ENCODE measurements at places on chromosomes 3 and 15.
A peak's percentile ranks its signal among the peaks of the same experiment; 100 is the strongest.

GRCh38 chr3:166211451-166211850 is 374.2 kb upstream of the BCHE start:
- no peak for DNase-seq

DNA sequence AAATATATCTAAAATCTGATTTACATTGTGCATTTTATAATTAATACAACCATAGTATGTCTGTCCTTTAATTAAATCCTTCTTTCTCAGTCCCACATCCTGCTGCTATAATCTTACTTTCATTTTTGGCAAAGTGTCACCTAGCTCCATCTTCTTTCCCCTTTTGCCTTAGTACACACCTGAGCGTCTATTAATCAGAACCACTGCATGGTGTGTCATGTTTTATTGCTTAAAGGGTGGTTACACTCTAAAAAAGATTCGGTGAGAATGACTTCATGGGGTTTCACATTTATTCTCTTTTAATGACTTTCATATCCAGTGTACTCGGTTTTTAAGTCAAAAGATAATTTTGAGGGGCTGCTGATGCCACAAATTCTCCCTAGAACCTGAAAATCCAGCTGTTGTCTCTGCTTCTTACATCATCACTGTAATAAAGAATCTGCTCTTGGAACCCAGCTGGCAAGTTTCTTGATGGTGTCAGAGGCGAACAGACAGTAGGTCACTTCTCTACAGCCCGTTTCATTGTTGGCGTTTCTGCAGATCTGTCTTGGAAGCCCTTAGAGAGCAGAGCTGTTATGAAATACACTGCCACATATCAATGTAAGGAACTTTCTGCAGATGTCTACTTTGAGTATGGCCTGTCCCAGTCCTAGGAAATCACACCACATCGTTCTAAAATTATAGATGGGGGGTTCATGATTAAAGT is 99.7 kb downstream of the TIGIT start:
- no peak for DNase-seq

DNA sequence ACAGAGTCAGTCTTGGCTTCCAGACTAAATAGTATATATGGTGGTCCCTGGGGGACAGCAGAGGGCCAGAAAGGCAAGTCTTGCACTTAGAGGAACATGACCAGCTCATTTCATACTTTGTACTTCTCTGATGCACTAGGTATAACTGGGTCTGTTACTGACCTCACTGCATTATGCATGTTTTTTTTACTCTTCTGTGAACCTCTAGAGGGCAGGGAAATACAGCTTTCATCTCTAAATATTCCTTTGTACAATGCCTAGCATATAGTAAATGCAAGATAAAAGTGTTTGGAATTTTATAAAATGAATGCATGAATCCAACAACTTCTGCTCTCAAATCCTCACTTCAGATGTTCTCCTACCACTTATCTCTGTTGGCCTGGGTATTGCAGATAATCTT is 23.4 kb upstream of the ARL14 start:
- no peak for DNase-seq

DNA sequence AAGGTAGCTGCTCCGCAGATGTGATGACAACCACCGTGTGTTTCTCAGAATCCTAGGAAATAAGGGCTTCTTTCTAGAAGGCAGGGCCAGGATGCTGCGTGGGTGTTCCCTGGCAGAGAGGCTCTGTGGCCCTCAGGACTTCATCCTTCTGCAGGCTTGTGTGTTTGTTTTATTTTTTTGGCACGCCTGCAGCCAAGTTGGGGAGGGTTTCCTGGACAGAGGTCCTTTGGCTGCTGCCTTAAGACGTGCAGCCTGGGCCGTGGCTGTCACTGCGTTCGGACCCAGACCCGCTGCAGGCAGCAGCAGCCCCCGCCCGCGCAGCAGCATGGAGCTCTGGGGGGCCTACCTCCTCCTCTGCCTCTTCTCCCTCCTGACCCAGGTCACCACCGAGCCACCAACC is at the start of gene CLEC3B:
Gene CLEC3B, plus strand, starts transcription at position 266 of the 400 bp plus-strand sequence. Its CDS starts 60 bp downstream, at position 326.
- DNase-seq: no peak

DNA sequence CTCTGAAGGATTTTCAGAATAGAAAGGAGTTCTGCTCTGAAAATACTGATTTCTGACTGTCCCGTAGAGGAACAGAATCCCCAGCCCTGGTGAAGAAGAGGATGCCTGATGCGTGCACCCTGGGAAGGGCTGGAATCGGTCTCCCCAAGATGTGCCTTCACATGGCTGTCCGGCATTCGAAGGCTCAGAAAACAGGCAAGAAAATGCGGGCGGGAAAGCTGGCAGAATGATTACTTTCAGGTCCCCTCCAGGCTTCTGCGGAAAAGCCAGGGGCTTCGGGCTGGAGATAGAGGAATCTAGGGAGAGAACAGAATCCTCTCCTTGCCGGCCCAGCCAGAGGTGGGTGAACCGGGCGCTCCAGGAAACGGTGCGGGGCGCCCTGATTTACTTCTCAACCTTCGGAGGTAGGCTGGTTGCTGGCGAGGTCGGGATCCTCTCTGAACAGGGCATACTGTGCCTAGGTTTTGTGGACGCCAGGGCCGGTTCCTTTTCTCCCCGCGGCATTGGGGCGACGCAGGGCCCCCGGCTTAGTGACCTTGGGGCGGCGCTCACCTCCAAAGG is 2.5 kb downstream of the FOXL2NB start:
- no peak for DNase-seq

DNA sequence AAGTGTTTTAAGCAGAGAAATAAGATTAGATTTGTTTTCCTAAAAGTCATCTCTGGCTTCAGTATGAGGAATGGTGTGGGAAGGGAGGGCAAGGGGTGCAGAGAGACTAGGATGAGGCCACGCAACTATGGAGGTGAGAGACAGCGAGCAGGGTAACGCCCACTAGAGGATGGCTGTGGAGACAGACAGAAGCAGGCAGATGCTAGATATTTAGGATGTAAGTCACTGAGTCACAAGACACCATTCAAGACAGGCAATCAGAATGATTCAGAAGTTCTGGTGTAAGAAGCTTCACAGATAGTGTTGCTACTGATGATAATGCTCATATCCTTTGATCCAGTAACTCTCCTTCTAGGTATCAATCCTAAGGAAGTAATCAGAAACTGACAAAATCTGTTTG is 19.1 kb downstream of the HSPBAP1 start:
- DNase-seq: no peak

- no peak for DNase-seq
Measured at GRCh38 chr3:194224471-194225417, 88.8 kb downstream of the HES1 start.

DNA sequence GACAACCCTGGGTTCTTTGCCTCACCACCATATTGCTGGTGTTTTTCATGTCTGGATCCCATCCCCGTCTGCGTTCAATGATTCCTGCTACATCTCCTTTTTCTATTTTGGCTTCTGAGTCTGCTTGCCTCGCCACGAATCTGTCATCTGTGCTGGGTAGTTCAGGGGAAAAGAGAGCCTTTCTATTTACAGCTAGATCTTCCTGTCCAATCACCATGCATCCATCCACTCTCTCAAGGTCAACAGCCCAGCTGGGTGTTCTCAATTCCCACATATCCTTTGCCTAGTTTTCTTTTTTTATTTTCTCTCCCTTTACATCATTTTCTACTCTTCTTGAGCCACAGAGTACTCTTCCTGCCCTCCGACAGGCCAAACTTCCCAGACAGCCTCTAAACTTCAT is 104.8 kb upstream of the RAD18 start:
- DNase-seq: no peak

GRCh38 chr3:150960708-150961684 is 11.5 kb downstream of the CLRN1 start:
- no peak for DNase-seq

DNA sequence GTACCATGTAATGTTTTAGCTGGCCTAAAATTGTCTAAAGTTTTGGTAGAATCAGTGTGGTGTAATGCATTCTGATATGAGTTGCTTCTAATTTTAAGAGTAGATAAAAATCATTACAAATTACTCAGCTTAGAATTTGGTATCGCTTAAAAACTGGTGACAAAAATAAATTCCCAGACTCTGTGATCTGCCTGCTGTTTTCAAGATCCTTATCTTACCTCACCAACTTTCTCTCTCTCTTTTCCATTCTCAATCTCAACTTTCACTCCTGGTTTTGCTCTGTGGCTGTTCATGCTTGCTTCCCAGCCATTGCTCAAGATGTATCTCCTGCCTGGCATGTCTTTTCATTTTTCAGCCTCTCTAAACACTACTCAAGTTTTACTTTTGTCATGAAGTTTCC is 45.7 kb downstream of the TCF12 start:
- DNase-seq: no peak

DNA sequence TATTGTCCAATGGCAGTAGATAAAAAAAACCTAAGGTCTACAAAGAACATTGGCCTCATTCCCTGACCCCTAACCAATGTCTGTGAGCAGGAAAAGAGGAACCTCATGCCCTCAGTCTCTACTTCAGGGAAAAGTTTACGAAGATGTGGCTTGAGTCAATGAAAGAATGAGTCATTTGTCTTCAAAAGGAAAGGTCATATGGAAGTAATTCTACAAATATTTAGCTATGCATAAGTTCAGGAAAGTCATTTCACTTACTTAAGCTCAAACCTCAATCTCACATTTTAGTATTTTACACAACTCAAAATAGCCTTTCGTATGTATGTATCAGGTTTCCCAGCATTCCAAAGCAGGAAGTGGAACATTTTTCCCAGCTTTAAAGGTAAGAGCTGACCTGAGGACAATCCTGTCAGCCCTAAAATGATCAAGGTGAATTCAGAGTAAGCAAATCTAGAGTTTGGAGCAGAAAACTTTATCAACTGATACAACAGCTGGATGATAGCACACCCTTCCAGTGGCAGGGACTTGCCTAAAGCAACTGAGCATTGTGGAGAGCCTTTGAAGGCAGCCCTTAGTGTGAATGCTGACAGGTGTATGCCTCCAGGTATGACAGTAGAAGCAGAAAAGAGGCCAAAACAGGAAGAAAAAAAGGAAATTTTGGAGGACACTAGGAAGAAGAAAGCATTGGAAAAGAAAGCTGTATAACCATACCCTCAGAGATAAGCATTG is 53.9 kb upstream of the ACKR4 start:
- no peak for DNase-seq

DNA sequence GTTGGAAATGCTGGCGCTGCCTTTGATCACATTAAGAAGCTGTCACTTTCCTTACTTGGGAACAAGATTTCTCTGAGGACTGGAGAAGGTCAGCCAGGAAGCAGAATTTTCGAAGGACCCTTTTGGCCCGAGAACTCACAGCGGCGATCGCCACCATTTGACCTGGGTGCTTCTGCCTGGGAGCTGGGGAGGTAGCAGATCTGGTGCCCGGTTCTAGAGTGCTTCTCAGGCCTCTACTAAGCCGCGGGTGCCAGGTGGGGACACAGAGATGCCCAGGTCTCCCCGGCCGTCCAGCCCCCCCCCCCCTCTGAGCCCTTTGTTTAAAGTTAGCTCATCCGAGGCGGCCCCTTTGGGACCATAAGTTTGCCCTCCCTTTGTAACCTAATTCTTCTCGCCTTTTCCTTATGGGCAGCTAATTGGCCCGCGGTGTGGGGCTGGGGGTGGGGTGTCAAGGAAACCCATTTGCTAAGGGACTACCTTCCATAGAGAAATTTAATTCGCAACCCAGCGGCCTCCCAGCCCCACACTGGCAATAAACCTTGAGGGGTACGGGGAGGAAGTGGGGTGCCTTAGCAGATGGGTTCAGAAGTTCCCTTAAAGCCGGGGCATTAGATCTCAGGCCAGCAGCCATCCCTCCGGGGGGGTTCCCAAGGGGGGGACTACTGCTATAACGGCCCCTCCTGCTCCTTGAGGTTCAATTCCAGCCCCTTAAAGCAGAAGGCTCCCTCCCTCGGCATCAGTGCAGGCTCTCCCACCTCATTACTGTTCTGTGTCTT is 1.9 kb downstream of the GATA2 start:
- no peak for DNase-seq

GRCh38 chr3:196641333-196642054 is 2.0 kb downstream of the NRROS start:
- no peak for DNase-seq

DNA sequence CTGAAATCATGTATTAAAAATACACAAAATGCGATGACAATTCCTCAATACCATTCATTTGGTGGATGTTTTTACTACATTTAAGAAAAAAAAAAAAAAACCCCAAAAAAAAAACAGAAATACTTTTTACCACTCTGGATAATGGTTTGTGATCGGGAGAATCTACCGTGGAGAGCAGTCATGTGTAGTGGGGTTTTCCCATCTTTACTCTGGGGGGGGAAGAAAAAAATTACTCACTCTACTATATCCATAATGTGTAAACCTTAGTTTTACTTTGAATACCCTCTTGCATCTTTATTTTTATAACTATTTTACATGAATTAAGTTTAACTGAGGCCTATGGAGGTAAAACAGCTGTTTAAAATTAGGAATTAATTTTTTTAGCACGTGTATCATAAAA is 83.3 kb downstream of the ANKRD28 start:
- no peak for DNase-seq

DNA sequence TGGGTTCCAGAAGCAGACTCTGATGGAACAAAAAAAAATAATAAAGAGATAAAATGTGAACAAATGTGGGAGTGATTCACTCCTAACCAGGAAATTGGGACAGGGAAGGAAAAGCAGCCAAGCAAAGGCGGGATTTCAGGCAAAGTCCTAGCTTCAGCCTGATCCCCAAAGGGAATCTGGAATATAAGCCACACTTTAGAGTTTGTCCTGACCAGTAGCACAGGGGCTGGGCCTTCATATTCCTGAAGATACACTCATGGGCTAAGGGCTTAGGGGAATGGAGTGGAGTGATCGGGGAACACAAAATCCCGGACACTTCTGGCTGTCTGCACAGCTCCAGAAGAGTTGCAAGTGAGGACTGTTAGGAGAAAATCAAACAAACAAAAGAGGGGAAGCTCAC is 135.0 kb upstream of the COL8A1 start:
- DNase-seq: no peak

GRCh38 chr15:59936741-59937140 is 67.4 kb upstream of the FOXB1 start:
- DNase-seq: no peak

- DNase-seq: no peak
Measured at GRCh38 chr3:25473246-25473645, 45.2 kb downstream of the RARB start.

DNA sequence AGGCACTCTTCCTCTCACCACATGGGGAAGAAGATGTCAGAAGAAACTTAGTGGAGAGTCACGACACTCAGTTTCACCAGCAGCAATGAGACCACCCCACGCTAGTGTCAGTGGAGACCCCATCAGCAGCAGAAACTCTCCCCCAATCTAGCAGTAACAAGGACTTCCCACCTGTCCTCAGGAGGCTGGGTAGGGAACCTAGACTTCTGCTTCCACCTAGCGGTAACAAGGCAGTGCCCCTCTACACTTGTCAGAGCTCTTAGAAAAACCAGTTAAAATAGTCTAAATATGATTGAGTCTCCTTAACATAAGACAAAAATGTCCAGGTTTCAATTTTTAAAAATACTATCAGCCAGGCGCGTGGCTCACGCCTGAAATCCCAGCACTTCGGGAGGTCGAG is 57.3 kb downstream of the TRAT1 start:
- no peak for DNase-seq

GRCh38 chr15:95923792-95924191 is 406.7 kb upstream of the NR2F2 start:
- no peak for DNase-seq

GRCh38 chr3:76206346-76206745 is 421.0 kb upstream of the ZNF717 start:
- DNase-seq: no peak

GRCh38 chr15:67177752-67178151 is 76.7 kb downstream of the AAGAB start:
- no peak for DNase-seq

- DNase-seq: no peak
Measured at GRCh38 chr3:48429317-48429959, 448 bp downstream of the PLXNB1 start.

- DNase-seq: peak; percentile 61
Measured at GRCh38 chr3:101950510-101950909, 101.2 kb downstream of the NFKBIZ start.
